ENCODE measurements at places on chromosomes 4 and X.

- DNase-seq, result no peak
These were observed 139.9 kb downstream of the FRMPD4 start for GRCh38 chrX:12278151-12278550.

- DNase-seq, result no peak
These were observed 144.9 kb downstream of the ANXA5 start for GRCh38 chr4:121551881-121552280.

GRCh38 chrX:98398542-98398941 lies 1514.8 kb downstream of the RPA4 start:
- DNase-seq, result no peak

- no peak for DNase-seq
These were observed 44.8 kb downstream of the SHOX start for GRCh38 chrX:675279-675954.

Measured in activated gamma-delta T cell (primary cell).